ENCODE measurements at places on chromosomes 6 and 20. TPM values are rescaled to one million over a fixed set of nuclear protein-coding genes. Genes with fewer than 3 reads are reported as not detected.

- no peak overlapping the region for H3K27ac ChIP-seq
- no peak for DNase-seq
- H3K4me3 ChIP-seq, result no peak overlapping the region
- no peaks in the 10 kb centered on the region for H3K27me3 ChIP-seq
- H3K36me3 ChIP-seq, result no peaks in the 10 kb centered on the region
- peaks cover 32% of the 10 kb centered on the region for H3K4me1 ChIP-seq
Observed at GRCh38 chr20:44732327-44732726, 13.3 kb upstream of the KCNK15 start.

DNA sequence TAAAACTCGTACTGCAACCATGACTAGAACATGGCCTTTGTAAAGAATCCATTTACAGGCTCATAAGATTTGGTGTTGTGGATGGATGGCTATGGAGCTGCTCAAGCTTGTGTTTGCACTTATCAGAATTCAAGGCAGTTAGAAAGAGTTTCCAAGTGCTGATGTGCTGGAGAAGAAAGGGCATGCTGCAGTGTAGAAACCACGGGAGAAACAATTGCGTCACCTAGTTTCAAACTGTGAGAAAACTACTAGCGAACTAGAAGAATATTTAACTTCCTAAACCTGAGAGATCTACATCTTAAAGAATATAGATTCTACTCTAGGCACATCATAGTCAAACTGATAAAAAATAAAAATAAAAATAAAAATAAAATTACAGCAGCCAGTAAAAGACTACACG, 116.2 kb downstream of the SGK1 start:
- H3K4me3 ChIP-seq, result no peak overlapping the region
- H3K27me3 ChIP-seq, result no peaks in the 10 kb centered on the region
- no peaks in the 10 kb centered on the region for H3K4me1 ChIP-seq
- DNase-seq, result no peak

DNA sequence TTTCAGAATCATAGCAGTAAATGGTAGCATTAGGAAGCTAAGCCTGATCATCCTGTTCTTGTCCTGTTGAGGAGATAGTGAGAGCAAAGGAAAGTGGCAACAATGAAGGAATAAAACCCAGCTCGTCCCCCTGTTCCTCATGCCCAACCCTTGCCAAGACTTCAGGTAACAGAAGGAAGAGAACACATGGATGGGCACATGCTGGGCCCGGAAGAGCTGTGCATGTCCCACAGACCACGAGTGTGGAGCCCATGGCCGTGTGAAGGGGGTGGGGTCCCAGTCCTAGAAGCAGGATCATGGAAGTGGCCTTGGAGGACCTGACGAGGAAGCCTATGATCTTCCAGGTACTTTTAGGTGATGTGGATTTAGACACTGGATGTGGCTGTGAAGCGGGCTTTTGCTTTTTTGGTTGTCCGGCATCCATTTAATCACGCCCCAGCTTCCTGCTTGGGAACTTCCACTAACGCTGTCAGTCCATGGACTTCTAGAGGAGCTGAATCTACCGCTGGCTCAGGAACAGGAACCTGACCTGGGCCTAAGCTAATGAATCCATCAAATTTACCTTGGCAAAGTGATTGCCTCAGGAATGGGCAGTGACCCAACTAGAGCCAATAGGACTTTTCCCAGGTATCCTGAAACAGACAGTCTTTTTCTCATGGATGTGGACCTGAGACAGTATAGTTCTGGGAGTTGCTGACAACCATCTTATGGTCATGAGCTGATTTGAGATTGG, 79.3 kb upstream of the ARMC2 start:
- H3K4me3 ChIP-seq, result no peak overlapping the region
- DNase-seq, result no peak
- H3K4me1 ChIP-seq, result peaks cover 10% of the 10 kb centered on the region
- no peak overlapping the region for H3K27ac ChIP-seq
- H3K27me3 ChIP-seq, result no peaks in the 10 kb centered on the region

The KPNA5 gene
- total RNA-seq, result 12.9 TPM

- H3K27ac ChIP-seq, result peak overlapping the region; percentile 27
- H3K36me3 ChIP-seq, result no peaks in the 10 kb centered on the region
- DNase-seq, result no peak
- H3K4me3 ChIP-seq, result no peak overlapping the region
Observed at GRCh38 chr6:150452428-150453243, 83.8 kb downstream of the IYD start.

GRCh38 chr6:74137911-74138310, 441.9 kb downstream of the CD109 start:
- DNase-seq, result no peak
- H3K4me3 ChIP-seq, result no peak overlapping the region
- no peak overlapping the region for H3K27ac ChIP-seq
- no peaks in the 10 kb centered on the region for H3K4me1 ChIP-seq
- no peaks in the 10 kb centered on the region for H3K27me3 ChIP-seq
- no peaks in the 10 kb centered on the region for H3K36me3 ChIP-seq

- H3K27ac ChIP-seq, result no peak overlapping the region
- no peaks in the 10 kb centered on the region for H3K36me3 ChIP-seq
- no peak overlapping the region for H3K4me3 ChIP-seq
- no peak for DNase-seq
- H3K4me1 ChIP-seq, result peaks cover 6% of the 10 kb centered on the region
Observed at GRCh38 chr6:23447731-23448130, 678.3 kb upstream of the NRSN1 start.

The DZANK1 gene
- 0.63 TPM for total RNA-seq

DNA sequence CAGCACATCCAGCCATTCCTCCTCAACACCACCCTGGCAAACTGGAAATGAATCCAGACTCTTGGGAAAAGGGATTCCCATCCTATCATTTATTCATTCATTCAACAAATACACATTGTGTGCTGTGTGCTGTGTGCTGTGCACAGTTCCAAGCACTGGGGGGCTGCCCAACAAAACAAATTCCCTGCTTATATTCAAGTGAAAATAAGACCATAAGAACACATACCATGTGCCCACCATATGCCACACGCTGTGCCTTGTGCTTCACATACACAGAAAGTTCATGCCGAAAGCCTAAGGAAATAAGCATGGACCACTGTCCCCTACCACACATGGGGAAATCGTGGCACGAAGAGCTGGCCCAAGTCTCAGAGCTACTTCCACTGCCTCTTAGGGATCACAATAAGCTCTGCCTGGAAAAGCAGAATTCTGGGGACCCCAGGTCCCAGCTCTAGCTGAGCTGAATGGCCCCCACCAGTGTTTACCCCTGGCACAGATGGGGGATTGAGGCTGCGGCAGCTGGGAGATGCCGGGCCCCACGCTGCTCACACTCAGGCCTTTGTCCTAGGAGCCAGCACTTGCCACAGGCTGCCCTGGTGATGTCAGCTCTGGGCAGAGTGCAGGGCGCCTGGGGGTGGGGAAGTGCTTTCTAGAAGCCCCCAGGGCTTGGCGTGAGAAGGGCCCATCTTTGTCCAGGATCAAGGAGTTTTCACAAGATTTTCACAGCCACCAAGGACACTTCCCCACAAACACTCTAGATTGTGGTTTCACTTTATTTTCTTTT, 99.6 kb downstream of the PREX1 start:
- H3K27me3 ChIP-seq, result no peaks in the 10 kb centered on the region
- no peaks in the 10 kb centered on the region for H3K36me3 ChIP-seq
- no peak for DNase-seq
- H3K27ac ChIP-seq, result no peak overlapping the region
- H3K4me3 ChIP-seq, result no peak overlapping the region

The MOCS1 gene
- 26.4 TPM for total RNA-seq

DNA sequence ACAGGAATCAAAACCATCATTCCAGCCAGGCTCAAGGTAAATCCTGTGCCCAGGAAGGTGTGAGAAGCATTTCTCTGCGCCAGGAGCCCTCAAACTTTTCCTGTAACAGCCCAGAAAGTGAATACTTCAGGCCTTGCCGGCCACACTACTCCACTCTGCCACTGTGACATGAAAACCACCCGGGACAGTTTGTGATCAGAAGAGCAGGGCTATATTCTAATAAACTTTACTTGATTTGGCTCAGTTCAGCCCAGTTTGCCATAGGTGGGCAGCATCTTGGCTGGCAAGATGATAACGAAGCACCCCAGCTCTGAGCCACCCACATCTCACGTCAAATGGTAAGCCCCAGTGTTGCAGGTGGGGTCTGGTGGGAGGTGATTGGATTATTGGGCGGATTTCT, 249.4 kb downstream of the DLL1 start:
- no peak overlapping the region for H3K4me3 ChIP-seq
- H3K27me3 ChIP-seq, result no peaks in the 10 kb centered on the region
- DNase-seq, result no peak
- peak overlapping the region; percentile 77 for H3K27ac ChIP-seq

The METTL24 gene
- not detected for total RNA-seq
